ENCODE measurements at places on chromosomes 3 and 15.

- no peak for DNase-seq
These were observed 169.0 kb upstream of the BCL6 start for GRCh38 chr3:187914231-187914630.

DNA sequence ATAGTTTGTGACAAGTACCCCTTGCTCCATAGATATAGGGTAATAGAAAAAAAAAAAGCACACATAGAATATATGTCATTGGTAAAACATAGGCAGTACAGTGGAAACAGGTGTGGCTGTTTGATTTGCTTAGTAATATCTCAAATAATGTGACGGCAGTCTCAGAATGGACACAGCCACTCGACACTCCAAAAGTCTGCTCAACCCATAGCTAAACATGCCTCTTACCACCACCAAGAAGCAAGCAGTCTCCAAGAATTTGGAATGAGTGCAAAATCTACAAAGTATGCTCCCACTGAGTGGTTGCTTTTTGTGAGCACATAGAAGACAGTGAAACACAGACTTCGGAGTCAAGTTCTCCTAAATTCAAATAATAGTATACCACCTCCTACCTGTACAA lies 43.0 kb downstream of the RAB27A start:
- no peak for DNase-seq

DNA sequence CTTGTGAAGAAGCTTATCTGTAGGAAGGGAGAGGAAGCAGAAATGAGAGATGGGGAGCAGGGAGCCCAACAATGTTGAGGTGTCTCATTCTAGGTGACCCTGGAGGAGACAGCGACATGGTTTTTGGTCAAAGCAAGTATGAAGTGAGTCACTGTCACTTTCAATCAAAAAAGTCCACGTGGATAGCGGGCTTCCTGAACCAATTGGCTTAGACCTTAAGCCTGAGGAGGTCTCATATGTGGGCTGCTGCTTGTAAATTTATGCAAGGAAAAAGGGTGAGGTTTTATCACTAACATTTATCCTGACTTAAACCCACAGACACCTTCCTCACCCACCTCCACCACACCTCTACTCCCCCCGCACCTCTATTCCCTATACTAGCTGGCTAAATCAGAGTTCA lies 22.7 kb downstream of the CLDN11 start:
- DNase-seq: no peak

GRCh38 chr3:160538895-160539294 lies 26.5 kb downstream of the KPNA4 start:
- DNase-seq: no peak

GRCh38 chr15:23118208-23118607 lies 18.4 kb downstream of the GOLGA6L1 start:
- DNase-seq: no peak

DNA sequence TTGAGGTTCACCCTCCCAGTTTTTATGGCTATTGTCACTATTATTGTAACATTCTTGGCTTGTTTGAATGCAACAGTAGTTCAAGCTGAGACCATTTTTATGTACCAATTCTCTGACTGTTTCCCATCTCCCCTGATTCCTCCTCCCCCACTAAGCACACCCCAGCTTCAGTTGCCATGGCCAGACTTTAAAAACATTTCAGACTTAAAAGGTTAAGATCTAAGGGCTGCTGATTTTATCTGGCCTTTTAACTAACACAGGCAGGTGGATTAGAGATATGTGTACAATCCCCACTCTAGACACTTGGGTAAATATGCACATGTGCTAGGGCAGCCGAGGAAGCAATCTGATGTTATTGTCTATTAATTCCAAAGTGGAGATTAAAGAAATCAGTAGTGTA lies 386.3 kb upstream of the NR2F2 start:
- DNase-seq: no peak

DNA sequence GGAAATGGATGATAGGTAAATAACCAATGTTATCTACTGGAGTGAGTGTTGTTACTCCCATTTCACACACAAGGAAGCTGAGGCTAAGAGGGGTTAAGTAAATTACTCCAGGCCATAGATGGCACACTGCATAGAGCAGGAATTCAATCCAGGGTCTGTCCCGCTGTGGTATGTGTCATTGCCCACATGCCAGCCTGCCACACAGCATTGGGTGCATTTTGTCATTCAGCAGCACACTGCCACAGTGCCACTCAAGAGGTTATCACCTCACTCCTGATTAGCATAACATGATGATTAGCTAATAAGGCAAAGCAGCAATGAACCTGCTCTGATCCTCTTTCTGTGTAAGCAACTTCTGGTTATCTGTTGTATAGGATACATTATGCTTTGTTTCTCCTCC lies 157.4 kb upstream of the CTNNB1 start:
- DNase-seq: no peak

DNA sequence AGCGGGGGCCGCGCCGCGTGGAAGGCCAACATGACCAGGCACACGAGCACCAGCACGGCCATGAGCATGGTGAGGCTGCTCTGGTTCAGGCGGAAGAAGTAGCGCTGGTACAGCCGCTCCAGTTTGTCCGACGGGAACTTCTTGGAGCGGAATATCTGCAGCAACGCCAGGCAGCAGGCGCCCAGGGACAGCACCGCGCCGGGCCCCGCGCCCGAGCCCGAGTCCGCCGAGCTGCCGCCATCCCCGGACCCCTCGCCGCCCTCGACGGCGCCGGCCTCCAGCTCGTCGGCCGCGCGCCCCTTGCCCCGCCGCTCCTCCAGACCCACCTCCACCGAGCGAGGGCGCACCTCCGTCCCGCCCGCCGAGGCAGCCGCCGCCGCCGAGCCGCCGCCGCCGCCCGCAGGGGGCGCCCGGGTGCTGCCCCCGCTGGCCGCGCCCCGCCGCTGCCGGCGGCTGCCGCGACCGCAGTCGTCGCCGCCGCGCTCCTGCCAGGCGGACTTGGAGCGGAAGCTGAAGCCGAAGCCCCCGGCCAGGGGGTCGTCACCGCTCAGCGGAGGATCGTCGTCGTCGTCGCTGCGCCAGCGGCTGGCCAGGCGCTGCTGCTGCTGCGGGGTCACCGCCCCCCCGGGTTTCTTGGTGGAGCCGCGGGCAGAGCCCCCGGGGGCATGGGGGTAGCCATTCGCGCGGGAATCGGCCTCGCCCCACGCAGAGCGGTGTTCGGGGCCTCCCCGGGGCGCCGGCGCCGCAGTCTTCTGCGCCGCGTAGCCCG lies 957 bp downstream of the ADCY5 start:
- DNase-seq: no peak

DNA sequence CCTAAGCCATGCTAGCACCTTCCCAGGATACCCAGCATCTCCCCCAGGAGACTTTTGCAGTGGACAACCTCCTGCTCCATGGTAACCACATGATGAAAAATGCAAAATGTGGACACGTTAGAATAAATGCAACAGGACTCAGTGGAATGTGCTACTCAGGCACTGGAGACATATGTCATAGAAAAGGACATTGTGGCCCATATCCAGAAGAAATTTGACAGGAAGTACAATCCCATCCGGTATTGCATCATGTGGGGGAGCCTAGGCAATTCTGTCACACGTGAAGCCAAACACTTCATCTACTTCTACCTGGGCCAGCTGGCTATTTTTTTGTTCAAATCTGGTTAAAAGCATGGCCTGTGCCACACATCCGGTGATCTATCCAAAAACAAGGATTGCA lies 227.2 kb upstream of the GPR149 start:
- no peak for DNase-seq

DNA sequence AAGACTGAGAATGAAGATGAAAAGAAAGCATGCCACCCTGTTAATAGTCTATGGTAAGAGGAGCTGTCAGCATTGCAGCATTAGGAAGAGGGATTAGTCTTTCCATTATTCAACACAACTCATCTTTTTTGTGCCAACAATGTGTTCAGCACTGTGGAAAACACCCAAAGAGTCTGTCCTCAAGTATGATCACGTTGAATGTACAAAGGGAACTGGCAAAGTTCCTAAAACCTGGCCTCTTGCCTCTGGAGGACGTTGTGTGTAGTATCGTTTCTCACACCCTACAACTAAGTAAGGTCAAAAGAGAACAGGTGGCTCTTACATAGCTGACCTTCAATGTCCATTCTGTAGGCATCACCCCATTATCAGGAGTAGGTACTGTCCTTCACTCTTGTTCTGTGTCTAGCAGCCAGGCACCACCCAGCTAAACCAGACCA lies 147.9 kb upstream of the THBS1 start:
- DNase-seq: no peak

DNA sequence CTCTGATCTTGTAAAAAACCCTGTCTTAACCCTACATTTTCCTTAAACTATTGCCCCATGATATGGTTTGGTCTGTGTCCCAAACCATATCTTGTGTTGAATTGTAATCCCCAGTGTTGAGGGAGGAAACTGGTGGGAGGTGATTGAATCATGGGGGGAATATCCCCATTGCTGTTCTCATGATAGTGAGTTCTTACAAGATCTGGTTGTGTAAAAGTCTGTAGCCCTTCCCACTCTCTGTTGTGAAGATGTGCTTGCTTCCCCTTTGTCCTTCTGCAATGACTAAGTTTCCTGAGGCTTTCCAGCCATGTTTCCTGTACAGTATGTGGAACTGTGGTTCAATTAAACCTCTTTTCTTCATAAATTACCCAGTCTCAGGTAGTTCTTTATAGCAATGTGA lies 881.4 kb downstream of the DIPK2A start:
- no peak for DNase-seq

DNA sequence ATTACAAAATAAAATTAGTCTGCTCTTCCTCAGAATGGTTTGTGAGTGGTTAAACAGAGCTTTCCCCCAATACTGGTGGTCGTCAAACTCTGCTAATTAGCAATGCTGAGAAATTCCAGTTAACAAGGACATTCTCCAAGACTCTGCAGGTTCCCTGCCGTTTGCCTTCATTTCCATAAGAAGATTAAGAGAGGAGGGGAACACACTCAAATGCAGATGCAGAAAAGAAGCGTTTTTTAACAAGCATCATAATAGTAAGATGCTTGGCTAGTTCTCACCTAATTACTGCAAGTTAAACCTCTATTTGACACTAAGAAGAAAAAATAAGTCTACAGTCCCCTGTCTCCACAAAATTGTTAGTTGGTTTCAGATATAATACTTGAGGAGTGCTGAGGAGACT lies 3.7 kb upstream of the SOX2 start:
- no peak for DNase-seq

- no peak for DNase-seq
These were observed 11.5 kb downstream of the ACSBG1 start for GRCh38 chr15:78222745-78223395.

DNA sequence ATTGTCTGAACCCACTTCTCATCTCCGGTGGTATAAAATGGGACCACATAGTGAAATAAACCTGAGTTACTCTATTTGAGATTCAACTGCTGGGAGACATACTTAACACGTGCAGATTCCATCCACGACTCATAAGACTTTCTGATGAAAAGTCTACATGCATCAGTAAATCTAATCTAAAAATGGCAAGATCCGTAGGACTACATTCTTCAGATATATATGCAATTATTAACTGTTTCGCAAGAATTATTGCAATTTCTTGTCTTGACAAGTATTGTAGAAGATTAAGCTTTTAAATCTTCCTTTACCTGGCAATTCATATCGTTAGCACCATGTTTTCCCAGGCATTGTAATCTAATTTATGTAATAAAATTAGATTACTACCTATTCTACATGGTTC lies 718.7 kb upstream of the CBLB start:
- DNase-seq: no peak

DNA sequence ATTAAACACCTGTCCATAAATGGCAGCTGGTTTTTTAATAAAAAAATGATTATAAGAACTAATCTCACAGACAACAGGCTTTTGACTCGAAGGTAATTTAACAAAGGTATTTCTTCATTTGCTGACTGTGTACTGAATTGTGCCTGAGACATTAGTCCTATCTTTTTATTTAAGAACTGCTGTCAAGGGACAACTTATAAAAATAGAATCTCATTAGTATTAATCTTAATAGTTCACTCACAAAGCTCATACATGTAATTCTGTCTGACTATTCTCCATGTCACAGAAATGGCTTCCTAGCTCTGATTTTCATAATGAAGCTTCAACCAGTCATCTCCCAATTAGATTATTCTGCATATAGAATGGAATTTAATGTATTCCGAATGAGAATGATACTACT lies 276.9 kb upstream of the PDZRN3 start:
- DNase-seq: no peak

- no peak for DNase-seq
These were observed 1.3 kb downstream of the ADAMTSL3 start for GRCh38 chr15:83655237-83655616.

GRCh38 chr3:188299068-188299467 lies 145.1 kb downstream of the LPP start:
- DNase-seq: no peak

- no peak for DNase-seq
These were observed 51.3 kb downstream of the ABCC5 start for GRCh38 chr3:183966361-183966791.

- peak; percentile 69 for DNase-seq
These were observed 97.2 kb downstream of the TBC1D5 start for GRCh38 chr3:17645074-17645698.

DNA sequence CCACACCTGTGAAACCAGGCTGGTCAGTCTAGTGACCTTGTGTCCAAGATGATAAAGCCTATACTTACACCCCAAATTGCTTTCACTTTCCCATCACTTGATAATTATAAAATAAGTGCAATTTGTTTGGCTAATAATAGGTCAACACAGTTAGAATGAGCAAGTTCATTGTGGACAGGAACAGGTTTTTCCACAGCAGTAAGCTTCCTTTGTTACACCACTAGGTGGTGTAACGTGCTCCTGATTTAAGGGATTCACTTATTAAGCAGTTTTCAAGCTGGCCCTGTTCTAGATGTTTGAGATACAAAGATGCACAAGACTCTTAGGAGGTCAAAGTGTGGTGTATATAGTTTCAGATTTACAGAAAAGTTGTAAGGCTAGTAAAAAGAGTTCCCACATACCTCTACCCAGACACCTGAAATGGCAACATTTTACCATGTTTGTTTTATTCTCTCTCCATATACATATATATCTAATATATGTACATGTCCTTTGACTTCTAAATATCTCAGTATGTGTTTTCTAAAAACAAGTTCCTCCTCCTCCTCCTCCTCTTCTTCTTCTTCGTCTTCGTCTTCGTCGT lies 6.8 kb upstream of the MFSD1 start:
- peak; percentile 80 for DNase-seq

DNA sequence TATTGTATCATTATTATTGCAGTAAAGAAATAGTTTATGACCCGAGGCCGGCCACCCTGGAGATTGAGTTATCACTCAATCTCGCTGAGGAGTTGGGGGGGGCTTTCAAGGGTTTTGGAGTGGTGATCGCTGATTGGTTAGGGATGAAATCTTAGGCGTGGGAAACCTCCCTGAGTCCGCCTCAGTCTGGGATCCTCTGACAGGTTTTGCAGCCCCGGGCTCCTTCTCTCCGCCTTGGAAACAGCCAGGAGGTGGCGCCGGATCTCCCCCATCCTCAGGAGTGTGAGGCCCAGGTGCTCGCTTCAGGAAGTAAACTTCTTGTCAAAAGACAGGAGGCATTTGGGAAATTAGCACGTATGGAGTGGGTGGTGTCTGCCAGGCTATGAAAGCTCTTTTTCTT lies 41.1 kb upstream of the SEC61A1 start:
- DNase-seq: peak; percentile 14

DNA sequence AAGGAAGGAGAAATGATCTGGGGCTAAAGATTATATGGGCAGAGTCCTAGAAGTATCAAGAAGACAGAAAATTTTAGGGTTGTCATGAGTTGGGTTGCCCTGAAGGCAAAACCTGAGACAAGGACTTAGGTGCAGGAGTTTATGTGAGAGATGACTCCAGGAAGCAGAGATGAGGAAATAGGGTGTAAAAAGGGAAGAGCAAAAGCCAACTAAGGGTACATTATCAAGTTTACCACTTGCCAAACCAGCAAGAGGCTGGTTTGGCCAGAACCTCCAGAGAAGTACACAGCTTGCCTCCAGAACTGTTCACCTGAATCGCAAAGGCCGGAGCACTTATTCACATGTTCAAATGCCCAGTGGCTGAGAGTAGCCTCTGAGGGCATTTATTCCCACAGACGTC lies 116.7 kb downstream of the FHIT start:
- DNase-seq: no peak

Data from RKO (cell line).